ENCODE measurements at places on chromosomes 13 and 19.

GRCh38 chr19:47241919-47242577, 11.0 kb upstream of the BBC3 start:
- DNase-seq = no peak

DNA sequence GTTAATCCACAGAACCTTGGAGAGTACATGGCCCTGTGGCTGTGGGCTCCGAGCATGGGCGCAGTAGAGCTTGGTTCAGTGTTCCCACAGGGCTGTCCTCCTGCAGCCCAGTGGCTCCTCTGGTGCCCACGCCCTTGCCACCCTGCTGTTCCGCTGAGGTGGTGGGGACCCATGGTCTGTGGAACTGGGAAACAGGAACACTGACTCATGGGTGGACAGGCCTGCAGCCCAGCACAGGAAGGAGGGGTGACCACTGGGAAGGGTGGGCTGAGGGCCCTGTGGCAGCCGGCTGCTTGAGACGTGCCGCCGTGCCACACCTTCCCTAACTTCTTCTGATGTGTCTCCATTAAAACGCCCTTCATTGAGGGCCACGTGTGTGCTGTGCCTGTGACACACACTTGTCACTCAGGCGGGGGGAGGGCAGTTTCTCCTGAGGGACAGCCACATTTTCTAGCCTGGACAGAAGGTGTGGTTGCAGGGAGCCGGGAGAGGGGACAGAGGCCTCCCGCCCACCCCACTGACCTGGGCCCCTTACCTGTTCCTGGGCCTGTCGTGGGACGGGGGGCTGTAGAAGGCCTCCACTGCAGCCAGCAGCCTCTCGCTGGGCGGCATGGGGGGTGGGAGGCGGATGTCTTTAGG, 21.1 kb downstream of the CHERP start:
- DNase-seq = no peak

DNA sequence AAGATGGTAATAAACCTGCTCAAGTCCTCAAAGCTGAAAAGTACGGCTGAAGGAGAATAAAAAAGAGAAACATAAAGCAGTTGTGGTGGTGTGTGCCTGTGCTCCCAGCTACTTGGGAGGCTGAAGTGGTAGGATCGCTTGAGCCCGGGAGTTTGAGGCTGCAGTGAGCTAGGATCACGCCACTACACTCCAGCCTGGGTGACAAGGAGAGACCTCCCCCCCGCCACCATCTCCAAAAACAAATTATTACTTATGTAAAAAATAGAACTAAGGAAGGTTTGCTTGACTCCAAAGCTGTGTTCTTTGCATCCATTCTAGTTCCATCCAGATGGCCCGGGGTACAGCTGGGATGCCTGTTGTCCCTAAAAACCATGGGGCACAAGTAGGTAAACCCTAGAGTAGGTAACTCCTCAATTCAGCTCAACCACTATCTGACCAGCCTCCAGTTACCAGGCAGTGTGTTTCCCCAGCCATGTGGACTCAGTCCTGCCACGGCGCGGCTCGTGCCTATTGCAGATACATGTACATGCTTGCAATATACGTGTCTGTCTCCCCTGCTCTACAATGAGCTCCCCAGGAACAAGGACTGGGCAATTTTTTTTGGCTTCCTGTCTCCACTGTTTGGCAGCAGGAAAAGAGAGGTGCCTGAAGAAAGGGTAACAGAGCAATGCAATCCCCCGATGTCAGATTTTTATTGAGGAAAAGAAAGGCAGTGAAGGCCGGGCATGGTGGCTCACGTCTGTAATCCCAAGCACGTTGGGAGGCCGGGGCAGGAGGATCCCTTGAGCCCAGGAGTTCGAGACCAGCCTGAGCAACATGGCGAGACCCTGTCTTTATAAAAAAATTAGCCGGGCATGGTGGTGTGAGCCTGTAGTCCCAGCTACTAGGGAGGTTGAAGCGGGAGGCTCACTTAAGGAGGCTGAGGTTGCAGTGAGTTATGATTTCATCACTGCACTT, 101.3 kb downstream of the GNG7 start:
- DNase-seq = no peak

DNA sequence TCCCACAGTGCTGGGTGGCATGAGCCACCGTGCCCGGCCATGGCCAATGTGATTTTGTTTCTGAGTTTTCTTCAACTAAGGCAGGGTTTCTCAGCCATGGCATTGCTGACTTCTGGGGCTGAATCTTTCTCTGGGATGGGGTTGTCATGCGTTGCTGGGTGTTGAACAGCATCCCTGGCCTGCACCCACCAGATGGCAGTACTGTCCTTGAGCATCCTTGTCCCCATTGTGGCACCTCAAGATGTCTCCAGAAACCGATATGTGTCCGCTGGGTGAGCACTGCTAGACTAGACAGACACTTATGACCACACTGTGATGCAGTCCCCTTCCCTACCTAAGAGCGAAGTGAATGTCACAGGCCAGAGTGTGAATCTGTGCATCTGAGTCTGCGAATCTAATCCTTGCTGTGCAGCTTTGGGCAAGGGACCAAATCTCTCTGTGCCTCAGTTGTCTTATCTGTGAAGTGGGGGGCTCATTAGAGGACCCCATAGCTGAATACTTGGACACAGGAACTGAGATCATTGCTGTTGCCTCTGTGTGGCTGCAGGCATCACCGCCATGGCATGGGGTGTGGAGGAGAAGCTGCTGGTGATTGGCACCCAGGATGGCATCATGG, 50.3 kb upstream of the SIN3B start:
- no peak for DNase-seq

GRCh38 chr19:33310606-33311325, 8.4 kb upstream of the CEBPA start:
- DNase-seq = no peak

- DNase-seq = no peak
Observed at GRCh38 chr13:44308352-44308751, 65.3 kb upstream of the SERP2 start.

DNA sequence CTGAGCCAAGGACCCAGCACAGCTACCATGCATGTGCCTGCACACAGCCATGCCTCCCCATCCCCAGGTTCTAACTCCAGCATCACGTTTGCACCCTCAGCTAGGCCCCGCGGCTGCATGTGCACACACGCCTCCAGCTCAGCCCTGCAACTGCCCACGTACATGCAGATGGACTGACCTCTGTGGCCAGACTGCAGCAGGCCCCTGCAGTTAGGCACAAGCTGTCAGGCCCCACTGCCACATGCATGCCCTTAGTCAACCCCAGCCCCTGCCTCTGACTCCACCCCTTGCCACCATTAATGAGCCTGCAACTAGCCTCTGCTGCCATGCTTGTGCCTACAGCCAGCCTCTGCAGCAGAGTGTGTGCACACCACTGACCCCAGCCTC, 23.1 kb downstream of the SLC6A16 start:
- DNase-seq = no peak
